LoVo (cell line): ENCODE measurements at places on chromosomes 1 and 21.

DNA sequence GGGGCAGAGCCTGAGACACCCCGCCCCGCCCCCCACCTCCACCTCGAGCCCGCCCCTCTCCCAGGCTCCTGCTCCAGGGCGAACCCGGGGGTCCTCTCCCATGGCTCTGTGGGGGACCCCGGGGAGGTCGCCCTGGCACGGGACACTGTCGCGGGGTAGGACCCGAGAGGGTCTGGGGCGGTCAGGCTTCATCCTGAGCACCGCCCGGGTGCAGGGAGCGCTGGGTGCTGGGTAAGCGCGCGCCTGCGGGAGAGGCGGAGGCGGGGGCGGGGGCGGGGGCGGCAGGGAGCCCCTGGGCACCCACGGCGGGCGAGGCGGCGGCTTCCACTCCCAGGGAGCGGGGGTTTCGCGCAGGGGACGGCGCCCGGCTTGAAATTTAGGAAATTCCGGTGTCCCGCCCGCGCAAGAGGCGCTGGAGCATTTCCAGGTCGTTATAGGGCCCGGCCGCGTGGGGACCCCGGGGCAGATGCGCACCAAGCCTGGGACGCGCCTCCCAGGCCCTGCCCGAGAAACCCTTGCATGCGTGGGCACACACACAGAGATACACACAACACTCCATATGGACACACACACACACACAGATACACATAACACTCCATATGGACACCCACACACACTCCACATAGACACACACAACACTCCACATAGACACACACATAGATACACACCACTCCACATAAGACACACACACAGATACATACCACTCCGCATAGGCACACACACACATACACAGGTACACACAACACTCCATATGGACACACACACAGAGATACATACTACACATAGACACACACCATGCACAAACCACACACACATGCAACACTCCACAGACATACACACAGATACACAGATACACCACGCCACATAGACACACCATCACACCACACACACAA is 48.7 kb upstream of the SLC19A1 start:
- no peak for DNase-seq

GRCh38 chr1:41641941-41642527 is 157.6 kb upstream of the EDN2 start:
- DNase-seq, result no peak

- no peak for DNase-seq
Measured at GRCh38 chr1:39970274-39970673, 15.3 kb downstream of the MFSD2A start.

- DNase-seq, result no peak
Measured at GRCh38 chr1:155392898-155393411, 72.3 kb downstream of the RUSC1 start.

- no peak for DNase-seq
Measured at GRCh38 chr1:73717976-73718375, 480.0 kb downstream of the LRRIQ3 start.

DNA sequence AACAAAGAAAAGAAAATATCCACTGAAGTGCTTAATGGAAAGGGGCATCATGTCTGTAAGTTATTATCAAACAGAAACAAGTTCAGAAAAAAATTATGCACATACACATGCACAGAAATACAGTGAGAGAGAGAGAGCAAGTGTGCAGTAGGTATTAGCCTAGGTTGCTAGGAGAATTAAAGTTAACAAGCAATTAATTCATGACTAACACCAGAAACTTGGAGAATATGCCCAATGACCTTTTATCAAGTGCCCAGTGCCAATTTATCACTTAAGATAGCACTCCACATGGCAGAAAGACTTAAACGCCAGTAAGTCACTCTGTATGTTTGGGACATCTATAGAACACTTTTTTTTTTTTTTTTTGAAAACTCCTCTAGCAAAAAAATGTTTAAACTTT is 56.2 kb upstream of the SLC16A1 start:
- DNase-seq, result no peak

GRCh38 chr21:42286416-42286815 is 28.8 kb downstream of the TFF3 start:
- DNase-seq, result no peak

GRCh38 chr1:156067262-156067661 is 6.3 kb downstream of the RAB25 start:
- DNase-seq, result no peak

GRCh38 chr1:105017587-105017986 is 1267.9 kb downstream of the AMY1C start:
- no peak for DNase-seq

DNA sequence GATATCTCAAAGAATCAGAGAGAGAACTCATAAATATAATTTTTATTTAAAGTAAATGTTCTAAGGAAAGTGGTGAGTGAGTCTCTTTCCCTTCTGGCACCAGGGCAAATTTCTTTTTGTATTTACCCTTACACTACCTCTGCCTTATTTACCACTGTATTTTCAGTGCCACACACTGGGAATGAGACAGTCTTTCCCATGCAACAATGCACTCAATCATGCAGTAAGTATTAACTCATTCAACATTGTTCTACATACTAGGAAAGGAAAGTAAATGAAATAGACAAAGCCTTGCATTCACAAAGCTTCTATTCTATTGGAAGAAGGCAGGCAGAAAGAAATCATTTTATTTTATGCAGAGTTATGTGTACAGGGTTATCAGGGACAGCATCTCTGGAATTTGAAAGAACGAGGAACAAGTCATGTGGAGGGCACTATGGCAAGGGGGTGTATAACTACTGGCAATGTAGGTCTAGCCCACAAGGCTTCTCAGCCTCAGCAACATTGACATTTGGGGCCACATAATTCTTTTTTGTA is 129.8 kb upstream of the PRDX6 start:
- no peak for DNase-seq

DNA sequence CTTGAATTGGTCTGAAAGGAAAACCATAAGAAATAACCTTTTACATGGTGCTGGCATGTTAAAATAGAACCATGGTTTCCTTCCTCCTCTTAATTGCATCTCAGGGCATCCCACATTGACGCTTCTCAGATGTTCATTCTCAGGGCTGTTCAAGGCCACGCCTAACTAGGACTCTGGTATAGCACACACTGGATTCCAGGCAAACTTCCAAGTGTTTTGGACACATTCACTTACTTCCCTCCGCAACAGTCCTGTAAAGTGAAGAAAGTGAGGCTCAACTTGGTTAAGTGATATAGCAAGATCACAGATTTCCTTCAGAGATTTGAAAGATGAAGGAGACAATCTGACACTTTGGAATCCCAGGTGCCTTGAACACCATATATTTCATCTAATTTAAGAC is 244.8 kb downstream of the DUSP10 start:
- no peak for DNase-seq

GRCh38 chr1:30691480-30691879 is 31.9 kb downstream of the MATN1 start:
- DNase-seq, result no peak

DNA sequence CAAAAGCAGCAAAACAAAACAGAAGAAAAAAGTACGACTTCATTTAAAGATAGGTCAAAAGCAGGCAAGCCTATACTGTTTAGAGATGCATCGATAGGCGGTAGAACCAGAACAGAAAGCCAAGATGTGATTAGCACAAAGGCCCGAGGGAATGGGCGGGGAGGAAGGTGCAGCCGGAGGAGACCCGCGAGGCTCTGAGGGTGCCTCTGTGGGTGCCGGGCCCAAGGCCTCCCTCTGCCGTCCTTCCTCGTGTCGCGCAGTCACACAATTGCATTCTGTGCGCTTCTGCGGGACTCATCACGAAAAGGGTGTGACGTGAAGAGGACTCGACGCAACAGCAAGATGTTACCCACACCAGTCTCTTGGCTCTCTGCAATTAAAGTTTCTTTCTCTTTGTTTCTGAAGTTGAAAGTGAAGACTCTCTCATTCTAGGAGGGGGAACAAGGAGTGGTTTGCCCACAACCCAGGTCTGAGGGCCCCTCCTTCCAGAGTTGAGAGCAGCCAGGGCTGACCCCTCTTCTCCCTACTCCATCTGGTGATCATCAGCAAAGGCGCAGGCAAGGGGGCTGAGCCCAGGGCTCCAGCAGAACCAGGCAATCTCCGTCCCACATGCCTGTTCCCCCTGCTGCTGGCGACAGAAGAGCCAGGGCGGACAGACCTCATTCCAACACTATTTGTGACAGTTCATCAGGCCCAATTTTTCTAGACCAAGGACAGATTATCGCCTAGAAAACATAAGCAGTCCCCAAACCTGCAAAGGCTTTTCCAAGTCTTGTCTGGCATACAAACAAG is 41.0 kb downstream of the NPHP4 start:
- no peak for DNase-seq

DNA sequence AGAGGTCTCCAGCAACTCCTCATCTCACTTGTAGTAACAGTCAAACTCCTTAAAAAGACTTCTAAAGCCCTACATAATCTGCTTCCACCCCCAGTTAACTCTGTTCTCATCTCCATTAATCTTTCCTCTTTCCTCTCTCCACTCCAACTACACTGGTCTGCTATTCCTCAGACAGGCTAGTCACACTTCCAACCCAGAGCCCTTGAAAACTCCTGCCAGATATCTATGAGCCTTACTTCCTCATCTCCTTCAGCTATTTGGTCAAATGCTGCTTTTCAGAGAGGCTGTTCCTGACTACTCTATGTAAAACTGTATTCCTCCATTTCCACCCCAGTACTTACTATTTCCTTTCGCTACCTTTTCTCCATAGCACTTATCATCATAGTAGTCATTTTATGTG is 24.4 kb downstream of the PCP4L1 start:
- DNase-seq, result no peak

GRCh38 chr1:56266359-56266758 is 313.0 kb downstream of the PLPP3 start:
- no peak for DNase-seq

GRCh38 chr1:57711326-57711725 is 287.5 kb upstream of the DAB1 start:
- no peak for DNase-seq

- DNase-seq, result no peak
Measured at GRCh38 chr1:7262611-7263010, 477.4 kb downstream of the CAMTA1 start.

GRCh38 chr1:57281324-57281723 is 142.5 kb downstream of the DAB1 start:
- no peak for DNase-seq

DNA sequence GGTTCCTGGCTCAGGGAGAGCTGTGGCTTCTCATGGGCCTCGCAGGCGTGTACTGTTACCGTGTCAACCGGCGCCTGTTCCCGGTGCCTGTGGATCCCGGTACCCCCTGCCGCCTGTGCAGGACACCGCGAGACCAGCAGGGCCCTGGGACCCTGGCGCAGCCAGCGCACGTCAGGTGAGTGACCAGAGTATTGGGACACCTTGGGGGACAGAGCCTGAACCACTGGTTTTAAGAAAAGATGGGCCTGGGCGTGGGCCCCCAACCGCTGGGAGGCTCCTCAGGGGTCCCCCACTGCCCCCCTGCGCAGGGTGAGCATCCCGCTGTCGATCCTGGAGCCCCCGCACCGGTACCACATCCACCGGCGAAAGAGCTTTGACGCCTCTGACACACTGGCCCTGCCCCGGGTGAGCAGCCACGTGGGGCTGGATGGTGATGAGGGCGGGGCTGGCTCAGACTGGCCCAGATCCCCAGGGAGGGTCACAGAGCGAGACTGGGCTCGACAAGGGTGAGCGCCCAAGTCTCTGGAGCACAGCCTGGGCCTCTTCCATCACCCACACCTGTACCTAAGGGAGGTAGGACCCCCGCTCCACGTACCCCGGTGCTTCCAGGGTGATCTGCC is 10.5 kb downstream of the MIIP start:
- DNase-seq, result no peak

GRCh38 chr1:97691325-97691724 is 229.5 kb downstream of the DPYD start:
- no peak for DNase-seq

GRCh38 chr1:84360316-84360715 is 38.0 kb upstream of the DNASE2B start:
- no peak for DNase-seq

DNA sequence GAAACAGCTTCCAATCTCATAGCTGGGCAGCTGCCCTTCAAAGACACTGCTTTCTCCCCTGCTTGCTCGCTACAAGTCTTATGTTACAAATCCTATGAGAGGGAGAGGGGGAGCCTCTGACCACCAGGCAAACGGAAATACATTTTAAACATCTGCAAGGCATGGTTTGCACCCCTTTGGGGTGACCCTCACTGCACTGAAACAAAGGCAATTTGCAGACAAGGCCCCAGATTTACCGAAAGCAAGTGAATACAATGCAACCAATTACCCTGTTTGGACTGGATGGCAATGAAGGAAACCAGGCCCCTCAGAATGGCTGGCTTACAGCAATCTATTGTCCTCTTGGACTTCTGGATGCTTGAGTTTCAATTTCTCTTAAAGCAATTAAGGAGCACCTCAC is 11.8 kb upstream of the ATP13A2 start:
- DNase-seq, result no peak

DNA sequence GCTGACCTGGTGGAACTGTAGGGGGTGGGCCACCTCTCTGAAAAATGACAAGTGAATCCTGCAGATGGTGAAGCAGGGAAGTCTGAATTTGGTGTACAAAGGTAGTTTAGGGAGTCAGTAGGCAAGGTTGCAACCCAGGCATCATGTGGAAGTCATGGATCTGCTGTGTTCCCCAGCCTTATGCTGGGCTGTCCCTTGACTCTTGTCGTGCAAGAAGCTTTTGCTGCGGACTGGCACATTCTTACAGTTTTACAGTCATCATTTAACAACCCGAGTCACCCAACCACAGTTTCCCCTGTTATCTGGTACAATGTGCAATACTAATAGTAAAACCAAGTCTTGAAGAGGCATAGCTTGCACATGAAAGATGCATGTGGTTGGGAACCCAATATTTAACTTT is 13.2 kb downstream of the RHOU start:
- no peak for DNase-seq

GRCh38 chr1:27098431-27099134 is 56.3 kb downstream of the SLC9A1 start:
- no peak for DNase-seq

GRCh38 chr1:167648978-167649744 is 19.1 kb downstream of the RCSD1 start:
- no peak for DNase-seq

- DNase-seq, result no peak
Measured at GRCh38 chr1:226696547-226696946, 42.5 kb downstream of the ITPKB start.

DNA sequence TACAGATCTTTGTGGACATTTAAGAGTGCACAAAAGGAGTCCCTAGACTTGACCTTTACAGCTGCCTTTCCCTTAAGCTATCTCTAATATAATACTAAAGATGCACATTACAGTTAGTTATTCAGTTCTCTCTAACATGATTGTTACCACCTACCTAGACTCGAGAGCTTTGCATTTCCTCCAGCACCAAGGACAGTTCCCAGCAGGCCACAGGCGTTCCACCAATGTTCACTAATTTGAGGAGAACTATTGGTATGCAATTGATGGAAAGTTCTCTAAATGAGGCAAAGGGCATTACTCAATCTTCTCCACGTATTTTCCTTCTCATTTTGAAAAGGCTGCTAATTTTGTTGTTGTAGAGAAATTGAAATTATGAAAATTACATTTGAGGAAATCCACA is 5.4 kb upstream of the NTNG1 start:
- peak; percentile 54 for DNase-seq

DNA sequence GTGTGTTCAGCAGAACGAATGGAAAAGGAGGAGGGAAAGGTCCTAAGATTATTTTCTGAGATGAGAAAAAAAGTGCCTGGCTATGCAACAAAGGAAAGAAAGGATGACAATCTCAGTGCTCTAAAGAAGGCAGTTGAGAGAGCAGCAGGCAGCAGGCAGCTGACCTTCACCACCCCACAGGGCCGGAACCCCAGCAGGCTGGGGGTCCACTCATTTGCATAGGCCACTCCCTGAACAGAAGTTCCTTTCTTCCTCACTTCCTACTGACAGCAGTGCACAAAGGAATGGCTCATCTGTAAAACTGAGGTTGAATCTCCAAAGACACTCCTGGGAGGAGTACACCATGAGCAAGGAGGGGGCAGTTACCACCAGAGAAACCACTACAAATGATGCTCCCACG is 41.4 kb upstream of the TNR start:
- no peak for DNase-seq
